Activated CD8-positive, alpha-beta memory T cell treated with anti-CD3 and anti-CD28 coated beads, Interleukin-2, amount 10 ng/mL, durations not matched to agents 7 days and 5 days (primary cell): ENCODE measurements at places on chromosomes 3 and 15. TPM values are rescaled to one million over a fixed set of nuclear protein-coding genes. Genes with fewer than 3 reads are reported as not detected.
A peak's percentile ranks its signal among the peaks of the same experiment; 100 is the strongest.

- H3K27me3 ChIP-seq, result peaks cover 51% of the 10 kb centered on the region
- no peak overlapping the region for H3K4me3 ChIP-seq
- peaks cover 4% of the 10 kb centered on the region for H3K36me3 ChIP-seq
- H3K4me1 ChIP-seq, result peaks cover 19% of the 10 kb centered on the region
- no peak overlapping the region for H3K27ac ChIP-seq
These were observed 11.2 kb upstream of the ALCAM start for GRCh38 chr3:105355408-105356061.

The AGBL1 gene
- not detected for total RNA-seq

DNA sequence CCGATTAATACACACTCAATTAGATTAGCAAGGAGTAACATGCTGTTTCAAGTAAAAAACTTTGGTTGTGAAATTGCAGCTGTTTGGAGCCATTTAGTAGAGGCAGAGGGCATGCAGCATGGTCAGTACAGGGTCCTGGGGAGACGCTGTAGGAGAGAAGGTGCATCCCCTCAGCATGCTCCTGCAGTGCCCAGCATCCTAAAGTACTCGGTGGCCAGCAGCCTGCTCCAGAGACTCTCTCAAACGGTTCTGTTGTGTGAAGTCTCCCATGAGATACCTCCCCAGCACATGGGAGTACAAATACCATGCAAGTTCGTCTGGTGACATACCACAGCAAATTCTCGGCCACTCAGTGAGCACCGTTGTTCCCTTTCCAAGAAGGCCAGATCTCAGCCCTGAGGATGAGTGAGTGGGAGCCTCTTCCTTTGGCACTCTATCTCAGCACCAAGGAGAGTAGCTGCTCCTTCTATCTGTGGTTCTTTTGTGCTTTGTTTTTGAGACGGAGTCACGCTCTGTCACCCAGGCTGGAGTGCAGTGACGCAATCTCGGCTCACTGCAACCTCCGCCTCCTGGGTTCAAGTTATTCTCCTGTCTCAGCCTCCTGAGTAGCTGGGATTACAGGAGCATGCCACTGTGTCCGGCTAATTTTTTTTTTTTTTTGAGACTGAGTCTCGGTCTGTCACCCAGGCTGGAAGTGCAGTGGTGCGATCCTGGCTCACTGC, 72.7 kb downstream of the TJP1 start:
- peaks cover 9% of the 10 kb centered on the region for H3K27me3 ChIP-seq
- no peak overlapping the region for H3K27ac ChIP-seq
- H3K36me3 ChIP-seq, result no peaks in the 10 kb centered on the region
- H3K4me3 ChIP-seq, result no peak overlapping the region
- DNase-seq, result no peak
- H3K4me1 ChIP-seq, result no peaks in the 10 kb centered on the region

DNA sequence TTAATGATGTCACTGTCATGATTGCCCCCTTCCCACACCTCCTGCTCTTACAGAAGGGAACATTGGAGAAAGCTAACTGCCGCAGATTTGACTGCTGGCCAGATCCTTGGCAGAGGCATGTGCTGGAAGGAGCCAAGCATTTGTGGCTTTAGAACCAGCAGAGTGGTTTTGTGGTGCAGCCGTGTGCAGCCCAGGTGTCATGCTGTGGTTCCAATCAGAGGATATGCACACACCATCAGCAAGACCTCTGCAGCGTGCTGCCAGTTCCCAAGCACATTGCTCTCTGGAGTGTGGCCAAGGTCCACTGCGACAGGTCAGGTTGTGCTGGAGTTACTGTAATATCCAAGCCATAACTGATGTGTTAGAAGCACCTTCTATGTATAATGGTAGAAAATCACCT, 61.6 kb downstream of the OTOL1 start:
- no peaks in the 10 kb centered on the region for H3K36me3 ChIP-seq
- H3K4me3 ChIP-seq, result no peak overlapping the region
- DNase-seq, result no peak
- H3K4me1 ChIP-seq, result no peaks in the 10 kb centered on the region
- H3K27ac ChIP-seq, result no peak overlapping the region

DNA sequence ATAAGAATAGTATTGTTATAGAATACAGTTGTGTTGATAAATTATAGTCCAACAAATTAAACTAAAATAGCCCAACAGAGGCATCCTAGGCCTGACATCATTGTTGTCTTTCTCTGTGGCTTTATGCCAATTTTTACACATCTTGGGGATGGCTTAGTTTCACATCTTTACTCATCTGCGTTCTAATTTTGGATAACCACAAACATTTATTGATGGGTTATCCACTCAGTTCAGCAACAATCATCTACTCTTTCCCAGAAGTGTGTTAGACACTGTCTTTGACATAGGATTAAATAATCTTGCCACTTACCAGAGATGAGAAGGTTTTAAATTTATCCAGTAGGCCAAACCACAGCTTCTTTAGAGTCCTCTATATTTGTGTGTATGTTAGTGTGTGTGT, 120.8 kb upstream of the PHLDB2 start:
- H3K27me3 ChIP-seq, result no peaks in the 10 kb centered on the region
- DNase-seq, result no peak
- no peak overlapping the region for H3K4me3 ChIP-seq
- H3K4me1 ChIP-seq, result peaks cover 27% of the 10 kb centered on the region
- no peak overlapping the region for H3K27ac ChIP-seq

DNA sequence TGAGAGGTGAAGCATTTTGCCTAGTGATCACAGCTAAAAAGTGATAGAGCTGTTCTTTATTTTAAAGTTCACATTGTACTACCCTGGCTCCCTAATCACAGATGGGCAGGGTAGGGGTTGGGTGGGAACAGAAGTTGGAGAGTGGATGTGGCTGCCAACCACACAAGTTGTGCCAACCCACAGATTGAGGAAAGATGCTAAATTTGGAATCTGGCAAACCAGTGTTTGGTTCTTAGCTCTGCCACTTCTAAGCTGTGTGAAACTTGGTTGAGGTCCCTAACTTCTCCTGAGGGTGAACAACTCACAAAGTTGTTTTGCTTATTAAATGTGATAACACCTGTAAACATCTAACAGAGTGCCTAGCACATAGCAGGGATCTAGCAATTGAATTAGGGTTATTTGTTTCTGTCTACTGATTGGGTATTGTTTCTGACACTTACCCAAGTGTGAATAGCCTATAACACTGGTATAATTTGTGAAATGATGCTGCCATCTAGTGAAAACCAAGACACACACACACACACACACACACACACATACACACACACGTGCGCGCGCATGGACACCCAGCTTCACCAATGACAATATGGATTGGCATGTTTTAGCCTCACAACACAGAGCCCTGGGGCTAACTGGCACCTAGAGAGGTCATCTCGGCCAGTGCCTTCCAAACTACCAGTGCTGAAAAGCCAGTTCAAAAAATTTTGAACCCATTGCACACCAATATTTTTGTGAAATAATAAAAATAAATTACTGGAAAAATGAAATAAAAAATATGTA, 25.3 kb downstream of the ADGRG7 start:
- peaks cover 9% of the 10 kb centered on the region for H3K4me1 ChIP-seq
- H3K4me3 ChIP-seq, result no peak overlapping the region
- peak; percentile 50 for DNase-seq
- H3K27me3 ChIP-seq, result peaks cover 18% of the 10 kb centered on the region
- no peak overlapping the region for H3K27ac ChIP-seq
